ENCODE measurements at places on chromosomes 6 and 20.
A peak's percentile ranks its signal among the peaks of the same experiment; 100 is the strongest.

DNA sequence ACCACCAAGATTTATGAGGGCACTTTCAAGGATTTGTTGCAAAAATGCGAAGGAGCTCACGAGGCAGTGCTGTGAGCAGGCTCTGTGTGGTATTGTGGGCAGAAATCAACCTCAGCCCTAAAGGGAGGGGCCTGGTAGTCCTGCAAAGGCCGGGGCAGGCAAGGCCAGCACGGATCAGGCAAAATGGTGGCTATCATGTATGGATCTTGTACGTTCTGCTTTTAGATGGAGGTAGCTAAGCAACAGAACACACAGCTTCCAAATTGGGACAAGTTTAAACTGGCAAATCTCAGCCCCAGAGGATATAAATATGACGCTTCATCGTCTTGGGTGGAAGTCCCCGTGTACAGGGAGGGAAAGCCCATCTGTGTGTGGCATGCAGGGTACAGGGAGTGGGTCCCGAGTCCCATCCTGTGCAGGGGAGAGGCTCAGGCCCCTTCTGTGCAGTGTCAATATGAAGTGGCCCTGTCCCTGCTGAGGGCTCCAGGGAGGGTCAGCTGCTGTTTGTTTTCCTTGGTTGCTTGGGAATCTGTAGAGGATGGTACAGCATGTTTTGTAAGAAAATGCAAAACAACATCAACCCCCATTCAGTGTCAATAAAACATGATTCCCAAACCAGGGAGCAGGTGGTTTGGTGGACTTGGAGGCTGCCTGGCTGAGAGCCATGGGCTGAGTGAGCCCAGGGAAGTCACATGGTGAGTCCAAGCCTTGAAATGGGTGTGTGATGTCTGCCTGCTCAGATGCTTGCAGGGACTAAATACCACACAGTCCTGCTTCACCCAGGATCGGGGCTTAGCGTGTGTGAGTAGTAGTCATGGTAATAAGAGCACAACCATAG lies 113.0 kb downstream of the SYCP2 start:
- peak; percentile 29 for DNase-seq

- no peak for DNase-seq
Measured at GRCh38 chr6:69958978-69959377, 92.6 kb downstream of the COL19A1 start.

DNA sequence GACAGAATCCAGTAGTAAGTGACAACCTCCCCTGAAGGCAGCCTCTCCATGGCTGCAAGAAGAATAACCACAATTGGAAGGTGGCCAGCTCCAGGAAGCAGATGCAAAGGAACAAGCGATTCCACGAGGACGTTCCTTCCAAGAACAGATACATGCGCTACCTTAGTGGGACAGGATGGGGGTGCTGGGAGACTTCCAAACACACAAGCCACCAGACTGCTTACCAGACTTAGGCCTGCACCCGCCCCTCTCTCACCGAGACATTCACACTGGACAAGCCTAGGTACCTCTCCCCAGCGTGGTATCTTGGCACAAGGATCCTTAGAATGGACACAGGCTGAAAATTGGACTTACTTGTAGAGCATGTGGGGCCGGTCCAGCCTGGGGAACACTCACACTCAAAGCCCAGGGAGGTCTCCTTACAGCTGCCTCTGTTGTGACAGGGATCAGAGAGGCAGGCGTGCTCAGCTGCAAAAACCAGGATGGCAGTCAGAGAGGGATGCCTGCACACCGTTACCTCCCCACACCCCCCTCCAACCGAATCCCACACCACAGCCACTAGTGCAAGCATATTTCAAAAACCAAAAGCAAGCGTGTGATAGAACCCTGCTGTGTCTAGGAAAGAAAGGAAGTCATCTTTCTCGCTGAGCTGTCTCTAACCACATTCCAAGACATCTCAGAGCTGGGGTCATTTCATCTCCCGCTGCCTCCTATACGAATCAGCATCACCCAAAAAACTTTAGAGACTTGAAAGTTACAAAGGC lies 22.4 kb downstream of the JAG1 start:
- DNase-seq: no peak

DNA sequence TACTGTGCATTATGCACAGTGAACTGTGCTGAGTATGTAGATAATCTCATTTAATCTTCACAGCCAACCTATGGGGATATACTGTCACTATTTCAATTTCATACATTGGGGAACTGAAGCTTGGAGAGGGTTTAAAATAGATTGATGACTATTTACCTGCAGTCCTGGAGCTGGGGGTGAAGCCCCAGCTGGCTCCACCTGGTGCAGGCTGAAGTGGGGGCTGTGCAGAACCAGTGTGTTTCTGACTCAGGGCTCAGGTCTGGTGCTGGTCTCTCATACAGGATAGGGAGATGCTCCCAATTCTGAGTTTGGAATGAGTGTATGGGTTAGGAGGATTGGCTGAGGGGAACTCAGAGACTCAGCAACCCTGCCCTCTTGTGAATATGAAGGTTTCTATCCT lies 176.1 kb upstream of the CEP162 start:
- no peak for DNase-seq

DNA sequence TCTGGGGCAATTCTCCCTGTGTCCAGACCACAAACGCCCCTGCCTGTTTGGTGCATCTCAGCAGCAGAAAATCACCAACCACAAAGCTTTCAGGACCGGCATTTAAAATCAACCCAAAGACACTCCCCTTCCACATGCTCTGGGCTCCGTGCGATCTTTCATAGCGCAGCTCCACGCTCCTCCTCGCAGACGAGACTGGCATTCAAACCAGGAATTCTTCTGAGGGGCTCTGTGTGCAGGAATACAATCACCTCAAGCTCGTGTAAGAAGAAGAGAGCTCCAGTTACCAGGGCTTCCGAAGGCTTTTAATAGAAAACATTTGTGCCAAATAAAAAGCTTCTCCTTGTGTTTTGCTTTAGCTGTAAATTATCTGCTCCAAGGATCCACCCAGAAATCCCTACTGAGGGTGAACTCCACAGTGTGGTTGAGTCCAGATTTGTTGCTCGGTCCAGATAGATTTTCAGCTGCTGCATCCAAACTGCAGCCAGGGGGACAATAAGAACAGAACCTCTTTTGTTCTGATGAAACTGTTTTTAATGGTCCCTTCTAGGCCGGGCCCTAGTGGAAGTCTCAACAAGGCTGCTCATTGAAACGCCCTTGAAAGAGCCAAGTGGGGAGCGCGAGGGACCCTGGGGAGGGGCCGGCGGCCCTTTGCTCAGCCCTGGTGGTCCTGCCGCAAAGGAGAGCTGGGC lies 16.4 kb upstream of the BMP7 start:
- DNase-seq: no peak

DNA sequence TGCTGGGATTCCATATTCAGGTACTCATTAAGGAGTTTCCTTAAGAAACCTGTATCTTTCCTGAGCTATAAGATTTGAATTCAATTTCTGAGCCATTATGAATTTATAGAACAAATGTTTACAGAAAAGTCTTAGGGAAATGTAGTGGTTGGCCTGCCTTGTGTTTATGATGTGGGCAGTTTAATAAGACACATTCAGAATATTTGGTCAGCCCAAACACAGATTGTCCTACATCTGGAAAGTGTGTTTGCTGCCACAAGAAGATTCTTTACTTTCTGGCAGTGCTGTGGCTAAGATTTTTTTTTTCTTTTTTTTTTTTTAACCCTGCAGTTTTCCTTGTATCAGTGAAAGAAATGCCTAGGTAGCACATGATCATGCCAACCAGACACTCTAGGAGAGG lies 15.2 kb downstream of the TBX18 start:
- no peak for DNase-seq

DNA sequence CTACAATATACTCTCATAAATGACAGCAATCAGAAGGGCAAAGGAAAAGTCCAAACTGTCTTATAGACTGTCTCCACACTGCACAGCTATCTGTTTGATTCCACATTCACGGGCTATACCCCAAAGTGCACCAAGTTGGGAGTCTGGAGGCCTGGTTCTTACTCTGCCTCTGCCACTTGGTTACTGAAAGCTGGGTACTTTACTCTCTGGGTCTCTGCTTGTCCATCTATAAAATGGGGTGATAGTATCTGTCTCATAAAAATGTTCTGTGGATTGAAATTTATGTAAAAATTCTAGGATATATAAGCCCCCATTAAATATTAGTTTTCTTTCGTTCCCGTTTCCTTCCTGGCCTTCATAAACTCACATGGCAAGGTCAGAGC lies 86.5 kb downstream of the CD164 start:
- DNase-seq: no peak

DNA sequence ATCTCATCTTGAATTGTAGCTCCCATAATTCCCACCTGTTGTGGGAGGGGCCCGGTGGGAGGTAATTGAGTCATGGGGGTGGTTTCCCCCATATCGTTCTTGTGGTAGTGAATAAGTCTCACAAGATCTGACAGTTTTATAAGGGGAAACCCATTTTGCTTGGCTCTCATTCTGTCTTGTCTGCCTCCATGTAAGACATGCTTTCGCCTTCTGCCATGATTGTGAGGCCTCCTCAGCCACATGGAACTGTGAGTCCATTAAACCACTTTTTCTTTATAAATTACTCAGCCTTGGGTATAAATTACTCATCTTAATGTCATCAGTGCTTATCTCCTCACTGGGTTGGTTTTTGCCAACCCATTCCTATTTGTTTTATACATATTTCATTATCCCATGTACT lies 142.0 kb upstream of the GMDS start:
- no peak for DNase-seq

GRCh38 chr6:30327232-30327746 lies 562 bp downstream of the TRIM39 start:
- DNase-seq: no peak

DNA sequence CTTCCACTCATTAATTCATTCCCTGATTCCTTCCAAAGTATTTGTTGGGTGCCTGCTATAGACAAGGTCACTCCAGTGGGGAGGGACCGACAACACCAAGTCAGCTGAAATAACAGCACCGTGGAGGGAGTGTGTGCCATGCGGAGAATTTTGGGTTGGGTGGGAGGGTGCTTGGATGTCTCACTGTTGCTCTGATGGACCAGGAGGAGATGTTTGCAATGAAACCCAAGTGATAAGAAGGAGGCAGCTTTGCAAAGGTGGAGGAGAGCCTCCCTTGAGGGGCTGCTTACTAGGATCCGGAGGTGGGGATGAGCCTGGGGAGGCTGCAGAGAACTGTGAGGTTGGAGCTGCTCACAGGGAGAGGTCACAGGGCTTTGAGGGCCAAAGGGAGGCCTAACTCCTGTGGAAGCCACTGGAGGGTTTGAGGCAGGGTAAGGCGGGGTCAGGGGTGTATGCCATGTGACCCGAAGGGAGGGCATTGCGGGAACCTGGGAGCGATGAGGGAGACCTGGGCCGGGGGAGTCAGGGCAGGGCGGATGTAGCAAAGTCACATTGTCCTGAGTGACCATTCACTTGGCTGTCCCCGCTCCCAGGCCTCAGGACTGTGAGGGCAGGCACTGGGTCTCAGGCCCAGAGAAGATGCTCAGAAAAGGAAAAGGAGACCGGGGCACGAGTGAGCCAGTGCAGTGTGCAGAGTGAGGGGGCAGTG lies 124.5 kb downstream of the PHACTR3 start:
- DNase-seq: no peak

DNA sequence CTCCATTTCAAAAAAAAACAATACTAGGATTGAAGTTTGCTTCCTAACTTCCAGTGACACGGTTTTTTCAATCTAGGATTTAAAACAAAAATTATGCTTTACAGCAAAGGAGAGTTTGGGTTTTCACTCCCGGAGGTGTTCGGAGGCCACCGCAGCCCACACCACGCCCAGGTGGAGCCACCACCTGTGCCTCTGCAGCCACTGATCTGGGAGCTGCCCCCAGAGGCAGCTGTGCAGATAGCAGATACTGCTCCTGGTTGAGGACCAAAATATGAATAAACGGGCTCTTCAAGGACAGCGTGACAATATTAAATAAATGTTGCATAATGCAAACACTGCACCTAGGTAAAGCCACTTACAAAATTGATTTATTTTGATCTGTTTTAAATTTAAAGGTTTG lies 30.2 kb downstream of the DLL1 start:
- DNase-seq: no peak

- peak; percentile 29 for DNase-seq
Measured at GRCh38 chr6:33008944-33009861, at the start of gene HLA-DOA. HLA-DOA (minus strand) TSS chr6:33009591.

- no peak for DNase-seq
Measured at GRCh38 chr6:142874676-142875075, 70.3 kb downstream of the HIVEP2 start.

- DNase-seq: no peak
Measured at GRCh38 chr20:58022711-58023110, 205.7 kb downstream of the ANKRD60 start.

GRCh38 chr6:158697811-158698210 lies 48.0 kb downstream of the SYTL3 start:
- DNase-seq: peak; percentile 77

DNA sequence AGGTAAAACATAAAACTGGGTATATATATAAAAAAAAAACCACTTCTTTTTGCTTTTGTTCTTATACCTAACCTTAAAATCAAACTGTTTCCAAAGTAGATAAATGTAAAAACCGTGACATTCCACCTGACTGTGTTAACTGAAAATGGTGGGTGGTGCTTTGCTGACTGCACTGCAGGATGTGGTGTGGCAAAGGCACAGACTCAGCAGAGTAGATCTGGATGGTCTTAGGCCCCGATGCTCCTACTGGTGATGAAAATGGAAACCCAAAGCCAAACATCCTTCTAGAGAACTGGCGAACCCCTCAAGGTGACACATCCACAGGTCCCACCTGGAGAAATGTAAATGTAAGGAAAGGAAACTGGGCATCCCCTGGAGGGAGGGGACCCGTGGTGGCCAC lies 8.9 kb downstream of the TGIF2 start:
- DNase-seq: no peak

DNA sequence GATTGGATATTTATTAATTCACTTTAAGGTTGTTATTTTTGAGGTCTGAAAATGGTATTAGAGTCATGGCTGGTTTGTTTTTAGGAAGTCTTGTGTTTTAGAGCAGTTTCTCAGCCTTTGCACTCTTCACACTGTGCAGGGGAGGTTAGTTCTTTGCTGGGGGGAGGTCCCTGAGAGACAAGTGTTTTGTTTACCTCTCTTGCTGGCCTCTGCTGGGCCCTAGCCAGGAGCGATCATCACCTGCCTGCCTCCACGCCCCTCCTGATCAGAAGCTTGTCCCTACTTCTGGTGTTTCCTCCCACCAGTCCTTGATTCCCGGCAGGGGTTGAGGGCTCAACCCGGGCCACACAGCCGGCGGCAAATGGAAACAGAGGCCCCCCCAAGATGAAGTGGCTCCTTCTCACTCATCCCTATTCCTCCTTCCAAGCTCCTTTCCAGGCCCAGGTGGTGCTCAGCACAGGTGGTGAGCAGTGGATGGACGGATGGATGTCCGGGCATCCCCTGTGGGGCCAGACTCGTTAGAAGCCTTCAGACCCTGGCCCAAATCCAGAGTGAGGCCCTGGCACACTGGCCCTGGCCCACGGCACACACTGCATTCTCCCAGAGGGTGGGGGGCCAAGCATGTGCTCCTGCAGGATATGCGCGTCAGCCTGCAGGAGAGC lies 51.3 kb downstream of the GRM4 start:
- DNase-seq: no peak
